ENCODE measurements at places on chromosomes 11 and 22. TPM values are rescaled to one million over a fixed set of nuclear protein-coding genes. Genes with fewer than 3 reads are reported as not detected.
A peak's percentile ranks its signal among the peaks of the same experiment; 100 is the strongest.

GRCh38 chr11:113188371-113188834 is 126.0 kb upstream of the TTC12 start:
- H3K27me3 ChIP-seq, result no peaks in the 10 kb centered on the region
- no peak for DNase-seq
- no peaks in the 10 kb centered on the region for H3K36me3 ChIP-seq

- peaks cover 54% of the 10 kb centered on the region for H3K27me3 ChIP-seq
- H3K4me1 ChIP-seq, result peaks cover 31% of the 10 kb centered on the region
- peak; percentile 18 for DNase-seq
Measured at GRCh38 chr11:2265854-2266585, 4.4 kb downstream of the ASCL2 start.

DNA sequence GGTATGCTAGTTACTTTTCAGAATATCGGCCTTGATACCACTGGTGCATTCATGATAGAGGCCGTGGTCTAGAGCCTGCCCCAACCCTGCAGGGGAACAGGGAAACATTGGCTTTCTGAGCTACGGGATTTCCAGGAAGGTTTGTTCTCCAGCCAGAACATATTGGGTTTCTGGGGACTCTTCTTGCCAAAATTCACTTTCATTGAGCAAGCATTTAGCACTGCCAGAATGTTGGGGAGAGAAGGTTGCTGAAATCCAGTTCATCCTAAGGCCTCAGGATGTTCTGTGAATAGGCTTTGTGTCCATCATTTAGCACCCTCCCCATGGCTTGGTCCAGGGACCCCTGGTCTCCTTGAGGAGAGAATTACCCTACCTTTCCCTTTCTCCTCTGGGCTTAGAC is 36.7 kb downstream of the DRG1 start:
- DNase-seq, result no peak
- H3K36me3 ChIP-seq, result peaks cover 100% of the 10 kb centered on the region
- H3K4me1 ChIP-seq, result no peaks in the 10 kb centered on the region
- no peaks in the 10 kb centered on the region for H3K27me3 ChIP-seq
- no peak overlapping the region for H3K4me3 ChIP-seq

DNA sequence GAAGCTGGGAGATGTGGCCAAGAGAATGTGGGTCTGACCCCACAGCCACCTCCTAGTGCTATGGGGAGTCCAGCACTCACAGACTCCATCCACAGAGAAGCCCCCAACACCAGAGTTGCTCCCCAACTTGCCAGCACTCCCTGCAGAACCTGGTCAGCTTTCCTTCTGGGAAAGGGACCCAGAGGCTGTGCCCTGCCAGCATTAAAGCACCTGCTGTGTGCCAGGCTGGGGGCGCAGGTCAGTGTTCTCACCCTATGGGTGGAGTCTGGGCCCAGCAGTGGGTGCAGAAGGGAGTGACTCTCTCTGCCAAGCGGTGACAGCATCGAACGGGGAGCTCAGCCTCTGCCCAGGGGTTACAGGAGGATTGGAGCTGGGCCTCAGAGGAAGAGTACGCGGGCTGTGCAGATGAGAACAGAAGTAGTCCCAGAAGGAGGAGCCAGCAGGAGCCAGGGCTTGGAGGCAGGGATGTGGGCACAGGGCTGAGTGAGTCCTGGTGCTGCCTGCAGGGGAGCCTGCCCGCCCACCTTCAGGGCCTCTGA is 114.4 kb downstream of the MPPED1 start:
- no peak overlapping the region for H3K27ac ChIP-seq
- H3K27me3 ChIP-seq, result peaks cover 49% of the 10 kb centered on the region
- H3K4me3 ChIP-seq, result no peak overlapping the region
- no peaks in the 10 kb centered on the region for H3K36me3 ChIP-seq
- H3K4me1 ChIP-seq, result no peaks in the 10 kb centered on the region

DNA sequence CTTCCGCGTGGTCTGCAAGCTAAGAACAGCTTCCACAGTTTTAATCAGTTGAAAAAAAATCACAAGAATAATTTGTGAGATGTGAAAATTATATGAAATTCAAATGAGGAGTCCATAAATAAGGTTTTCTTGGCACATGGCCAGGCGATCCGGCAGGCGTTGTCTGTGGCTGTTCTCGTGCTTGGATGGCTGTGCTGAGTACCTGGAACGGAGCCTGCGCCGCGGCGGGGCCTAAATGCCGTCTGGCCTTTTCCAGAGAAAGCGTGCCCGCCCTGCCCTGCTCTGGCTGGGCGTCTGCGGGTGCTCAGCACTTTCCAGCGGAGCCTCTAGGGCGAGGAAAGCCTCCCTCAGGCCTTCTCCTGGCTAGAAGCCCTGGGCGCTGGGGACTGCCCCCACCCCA is 41.8 kb downstream of the OSBPL5 start:
- DNase-seq, result peak; percentile 62
- peak overlapping the region; percentile 76 for H3K27ac ChIP-seq
- no peaks in the 10 kb centered on the region for H3K27me3 ChIP-seq

DNA sequence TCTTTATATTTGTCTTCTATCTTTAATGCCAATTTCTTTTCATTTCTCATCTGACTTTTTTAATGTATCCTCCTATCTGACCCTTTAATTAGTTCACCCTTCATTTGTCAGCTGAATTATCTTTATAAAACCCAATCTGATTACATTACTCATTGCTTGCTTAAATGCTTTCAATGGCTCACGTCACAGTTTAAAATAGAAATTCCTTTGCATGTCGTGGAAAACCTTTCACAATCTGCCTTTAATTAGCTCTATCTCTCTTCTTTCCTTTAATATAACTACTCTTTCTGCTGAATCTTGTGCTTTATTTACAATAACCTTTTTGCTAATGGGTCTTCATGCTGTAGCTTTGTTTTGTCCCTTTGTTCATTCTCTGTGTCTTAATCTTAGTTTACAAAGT is 125.7 kb downstream of the DYNC2H1 start:
- H3K4me3 ChIP-seq, result no peak overlapping the region
- H3K4me1 ChIP-seq, result no peaks in the 10 kb centered on the region
- no peak for DNase-seq
- H3K36me3 ChIP-seq, result peaks cover 10% of the 10 kb centered on the region
- no peaks in the 10 kb centered on the region for H3K27me3 ChIP-seq
- no peak overlapping the region for H3K27ac ChIP-seq

Gene OR52R1
- total RNA-seq, result not detected

- peak overlapping the region; percentile 3 for H3K4me3 ChIP-seq
- H3K36me3 ChIP-seq, result peaks cover 9% of the 10 kb centered on the region
- H3K4me1 ChIP-seq, result peaks cover 47% of the 10 kb centered on the region
- peak overlapping the region; percentile 90 for H3K27ac ChIP-seq
- no peak for DNase-seq
Measured at GRCh38 chr11:8794126-8794525, 111.5 kb downstream of the RPL27A start.

GRCh38 chr11:70483077-70483861 is 84.9 kb downstream of the CTTN start:
- peaks cover 26% of the 10 kb centered on the region for H3K36me3 ChIP-seq
- H3K4me1 ChIP-seq, result peaks cover 12% of the 10 kb centered on the region
- no peak overlapping the region for H3K27ac ChIP-seq
- H3K4me3 ChIP-seq, result no peak overlapping the region
- no peaks in the 10 kb centered on the region for H3K27me3 ChIP-seq

All from stomach (tissue), 19 donors.